ENCODE measurements at places on chromosomes 11 and 22. TPM values are rescaled to one million over a fixed set of nuclear protein-coding genes. Genes with fewer than 3 reads are reported as not detected.

The CD6 gene
- total RNA-seq = not detected

The CELF1 gene
- 49.8 TPM for total RNA-seq

The NTM gene
- total RNA-seq = 4.9 TPM

The ANO3 gene
- total RNA-seq = 0.34 TPM

The KRTAP5-9 gene
- total RNA-seq = not detected

The SOX6 gene
- total RNA-seq = 0.67 TPM

The C11orf21 gene
- not detected for total RNA-seq

The MYBPC3 gene
- not detected for total RNA-seq

Measured in bronchus fibroblast of lung (primary cell).